ENCODE measurements at places on chromosomes 3 and 15. TPM values are rescaled to one million over a fixed set of nuclear protein-coding genes. Genes with fewer than 3 reads are reported as not detected.

The GABRR3 gene
- not detected for polyA plus RNA-seq

The OR5K2 gene
- 0.18 TPM for polyA plus RNA-seq

The GXYLT2 gene
- polyA plus RNA-seq, result 13.2 TPM

The TERB2 gene
- polyA plus RNA-seq, result not detected

The GNB4 gene
- polyA plus RNA-seq, result 31.4 TPM

The CCDC13 gene
- 2.6 TPM for polyA plus RNA-seq

The GHSR gene
- not detected for polyA plus RNA-seq

The NUSAP1 gene
- 94.6 TPM for polyA plus RNA-seq

The SAXO2 gene
- polyA plus RNA-seq, result 4.6 TPM
